ENCODE measurements at places on chromosomes 6 and 20.

GRCh38 chr6:35149891-35150566, 8.9 kb upstream of the TCP11 start:
- no peak for DNase-seq

- DNase-seq, result no peak
These were observed 5.4 kb downstream of the LY86 start for GRCh38 chr6:6593867-6594468.

DNA sequence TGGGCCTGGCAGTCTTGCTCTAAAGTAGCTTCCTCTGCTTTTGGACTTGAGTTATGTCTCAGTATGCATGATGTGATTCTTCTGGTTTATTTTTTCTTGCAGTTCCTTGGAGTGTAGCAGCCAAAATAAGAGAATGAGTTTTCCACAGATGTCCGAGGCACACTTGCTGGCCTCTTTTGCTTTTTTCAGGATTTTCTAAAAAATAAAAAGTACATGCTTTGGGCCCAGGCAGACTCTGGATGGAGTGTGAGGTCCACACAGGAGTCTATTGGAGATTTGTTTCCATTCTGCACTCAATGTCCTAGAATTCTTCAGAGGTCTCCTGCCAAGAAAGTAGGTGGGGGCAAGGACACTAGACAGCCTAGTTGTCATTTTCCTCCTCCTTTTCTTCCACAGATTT, 477.6 kb downstream of the EPM2A start:
- DNase-seq, result no peak

- DNase-seq, result peak; percentile 73
These were observed 22.8 kb downstream of the SRSF3 start for GRCh38 chr6:36616893-36617521.

Data from cardiac septum (tissue), 1 donor.